Stimulated activated CD8-positive, alpha-beta memory T cell treated with anti-CD3 and anti-CD28 coated beads, Interleukin-4, amount 100 ng/mL, for 1 hour (primary cell): ENCODE measurements at places on chromosomes 16 and 17.

- DNase-seq: no peak
Observed at GRCh38 chr16:1443403-1443973, 868 bp downstream of the CCDC154 start.

GRCh38 chr17:35213412-35213940, 19.3 kb upstream of the SLC35G3 start:
- DNase-seq: no peak

- DNase-seq: no peak
Observed at GRCh38 chr16:12449374-12449773, 354.3 kb downstream of the CPPED1 start.

GRCh38 chr17:866568-867103, 84.5 kb downstream of the MRM3 start:
- DNase-seq: no peak

- no peak for DNase-seq
Observed at GRCh38 chr17:78437508-78438169, 59.2 kb downstream of the PGS1 start.

- DNase-seq: no peak
Observed at GRCh38 chr16:54366943-54367342, 80.4 kb upstream of the IRX3 start.

- no peak for DNase-seq
Observed at GRCh38 chr17:55384643-55385232, 36.9 kb downstream of the MMD start.

- DNase-seq: no peak
Observed at GRCh38 chr17:59754552-59754951, 47.1 kb downstream of the VMP1 start.

- no peak for DNase-seq
Observed at GRCh38 chr17:17349724-17350106, 46.5 kb downstream of the NT5M start.

GRCh38 chr17:34841467-34841866, 119.8 kb downstream of the CCT6B start:
- DNase-seq: no peak

DNA sequence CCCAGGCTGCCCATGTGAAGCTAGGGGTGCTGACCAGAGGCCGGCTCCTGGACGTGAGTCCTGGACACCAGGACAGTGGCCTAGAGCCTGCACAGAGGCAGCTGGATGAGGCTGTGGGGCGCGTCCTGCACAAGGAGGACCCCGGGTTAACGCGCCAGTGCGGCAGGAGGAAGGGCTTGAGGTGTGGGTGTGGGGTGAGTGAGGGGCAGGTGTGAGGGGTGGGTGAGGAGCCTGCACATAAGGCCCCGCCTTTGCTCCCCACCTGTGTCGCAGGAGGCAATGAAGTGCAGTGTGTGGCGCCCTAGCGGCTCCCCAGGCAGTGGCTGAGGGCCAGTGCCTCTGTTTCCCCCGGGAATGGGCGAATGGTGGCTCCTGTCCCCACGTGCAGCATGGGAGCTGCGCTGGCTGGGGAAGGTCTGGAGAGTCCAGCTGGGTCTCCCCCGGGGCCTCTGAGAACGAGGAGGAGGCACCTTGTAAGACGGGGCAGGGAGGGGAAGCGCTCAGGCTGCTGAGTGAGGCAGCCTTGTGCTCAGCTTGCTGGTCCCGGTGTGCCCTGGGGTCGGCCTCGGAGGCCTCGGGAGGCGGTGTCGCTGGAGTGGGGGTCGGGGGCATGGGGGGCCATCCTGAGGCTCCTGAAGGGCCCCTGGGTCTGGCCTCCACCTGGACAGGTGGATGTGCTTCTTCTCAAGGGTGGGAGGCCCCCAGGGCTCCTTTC, 3.2 kb downstream of the CD7 start:
- DNase-seq: no peak

- DNase-seq: no peak
Observed at GRCh38 chr16:82864332-82865040, 237.7 kb downstream of the CDH13 start.

DNA sequence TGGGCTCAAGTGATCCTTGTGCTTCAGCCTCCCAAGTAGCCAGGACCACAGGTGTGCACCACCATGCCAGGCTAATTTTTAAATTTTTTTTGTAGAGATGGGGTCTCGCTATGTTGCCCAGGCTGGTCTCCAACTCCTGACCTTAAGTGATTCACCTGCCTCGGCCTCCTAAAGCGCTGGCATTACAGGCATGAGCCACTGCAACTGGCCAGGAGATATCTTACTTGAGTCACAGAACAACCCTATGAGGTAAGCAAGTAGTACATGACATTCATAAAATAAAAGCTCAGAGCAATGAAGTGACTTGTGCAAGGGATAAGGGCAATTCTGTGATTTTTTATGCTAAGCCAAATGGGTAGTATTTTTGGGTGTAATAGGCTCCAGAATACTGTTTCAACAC, 57.3 kb downstream of the CDC27 start:
- DNase-seq: no peak

DNA sequence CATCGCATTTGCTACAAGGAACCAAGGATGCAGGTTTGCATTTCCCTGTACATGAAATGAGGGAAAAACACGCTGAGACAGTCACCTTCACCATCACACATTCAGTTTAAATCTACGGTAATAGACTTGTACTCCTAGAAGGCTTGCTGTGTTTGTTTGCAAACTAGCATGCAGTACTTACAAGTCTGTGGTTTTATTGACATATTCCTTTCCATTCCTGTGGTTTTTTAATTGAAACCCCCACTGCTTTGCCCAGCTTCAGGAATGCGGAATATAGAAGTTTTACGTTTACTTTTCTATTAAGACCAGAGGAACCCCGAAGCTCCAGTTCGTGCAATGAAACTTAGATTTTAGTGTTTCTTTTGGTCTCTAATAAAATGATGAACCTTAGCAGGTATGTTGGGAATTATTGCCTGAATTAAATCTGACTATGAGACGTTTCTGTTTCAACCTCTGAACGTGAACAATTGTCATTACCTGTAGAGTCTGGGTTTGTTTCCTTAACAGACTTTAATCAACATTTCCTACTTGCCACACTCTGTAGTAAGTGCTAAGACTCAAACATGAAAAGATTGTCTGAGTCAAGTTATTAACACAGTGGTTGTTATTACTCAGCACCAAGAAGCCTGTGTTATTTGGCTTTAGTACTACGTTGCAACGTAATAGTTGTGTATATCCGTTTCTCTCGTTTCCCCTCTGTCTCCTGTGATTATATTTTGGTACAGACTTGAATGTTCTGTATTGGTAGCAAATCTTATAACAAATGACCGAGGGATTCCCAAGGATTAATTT, 793.3 kb upstream of the GOT2 start:
- no peak for DNase-seq

DNA sequence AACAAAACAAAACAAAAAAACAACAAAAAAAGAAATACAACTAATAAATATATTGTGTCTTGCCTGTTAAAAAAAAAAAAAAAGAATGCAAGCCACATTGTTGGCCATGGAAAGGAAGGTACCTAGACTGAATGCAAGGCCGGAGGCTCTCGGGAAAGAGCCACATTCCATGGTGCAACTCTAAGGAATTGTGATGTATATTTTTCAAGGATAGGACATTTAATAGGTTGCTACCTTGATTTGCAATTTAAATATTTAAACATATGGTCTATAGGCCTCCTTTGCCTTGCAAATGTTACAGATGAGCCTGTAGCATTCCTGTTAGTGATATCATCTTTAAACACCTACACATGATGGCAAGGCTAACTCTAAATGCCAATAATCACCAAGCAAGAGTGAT, 650.9 kb downstream of the TOX3 start:
- no peak for DNase-seq

GRCh38 chr16:46833460-46833800, 2.5 kb upstream of the C16orf87 start:
- DNase-seq: no peak

DNA sequence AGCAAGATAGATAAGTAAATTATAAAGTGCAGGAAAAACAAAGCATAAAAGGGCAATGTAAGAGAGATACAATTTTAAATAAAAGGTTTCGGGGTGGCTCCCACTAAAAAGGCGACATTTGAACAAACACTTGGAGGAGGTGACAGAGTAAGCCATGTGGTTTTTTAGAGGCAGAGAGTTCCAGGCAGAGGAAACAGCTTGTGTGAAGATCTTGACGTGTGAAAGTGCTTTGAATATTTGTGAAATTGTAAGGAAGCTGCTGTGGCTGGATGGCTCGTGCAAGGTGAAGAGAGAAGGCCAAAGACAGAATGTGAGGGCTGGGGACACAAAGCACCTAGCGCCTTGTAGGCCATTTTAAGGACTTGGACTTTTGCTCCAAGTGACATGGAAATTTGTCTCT, 28.6 kb upstream of the HYDIN start:
- no peak for DNase-seq

- DNase-seq: no peak
Observed at GRCh38 chr16:82605863-82606620, 20.7 kb upstream of the CDH13 start.

- DNase-seq: no peak
Observed at GRCh38 chr16:87688876-87689815, 76.6 kb downstream of the KLHDC4 start.

- DNase-seq: no peak
Observed at GRCh38 chr17:17874478-17874877, 37.7 kb upstream of the SREBF1 start.

GRCh38 chr16:22786284-22786683, 27.7 kb upstream of the HS3ST2 start:
- DNase-seq: no peak

- no peak for DNase-seq
Observed at GRCh38 chr17:5841862-5842261, 228.3 kb upstream of the WSCD1 start.

- DNase-seq: no peak
Observed at GRCh38 chr17:8922451-8922850, 43.1 kb downstream of the PIK3R5 start.

GRCh38 chr17:16239931-16240330, 22.9 kb downstream of the PIGL start:
- no peak for DNase-seq

DNA sequence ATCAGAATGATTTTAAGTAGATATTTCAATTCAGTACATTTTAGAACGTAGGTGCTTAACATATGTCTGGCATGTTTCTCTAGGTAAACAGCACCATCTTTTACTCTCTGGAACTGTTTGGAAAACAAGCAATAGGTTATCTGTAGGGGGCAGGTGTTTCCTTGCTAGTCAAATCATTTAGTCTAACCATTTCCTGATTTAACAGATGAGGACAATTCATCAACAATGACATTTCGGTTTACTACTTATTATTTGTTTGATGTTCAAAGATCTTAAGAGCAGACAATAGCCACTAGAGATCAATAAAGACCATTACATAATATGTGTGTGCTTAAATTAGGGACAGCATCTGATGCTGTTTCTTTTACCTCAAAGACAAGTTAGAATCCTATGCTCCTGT, 173.1 kb downstream of the CEP112 start:
- no peak for DNase-seq

DNA sequence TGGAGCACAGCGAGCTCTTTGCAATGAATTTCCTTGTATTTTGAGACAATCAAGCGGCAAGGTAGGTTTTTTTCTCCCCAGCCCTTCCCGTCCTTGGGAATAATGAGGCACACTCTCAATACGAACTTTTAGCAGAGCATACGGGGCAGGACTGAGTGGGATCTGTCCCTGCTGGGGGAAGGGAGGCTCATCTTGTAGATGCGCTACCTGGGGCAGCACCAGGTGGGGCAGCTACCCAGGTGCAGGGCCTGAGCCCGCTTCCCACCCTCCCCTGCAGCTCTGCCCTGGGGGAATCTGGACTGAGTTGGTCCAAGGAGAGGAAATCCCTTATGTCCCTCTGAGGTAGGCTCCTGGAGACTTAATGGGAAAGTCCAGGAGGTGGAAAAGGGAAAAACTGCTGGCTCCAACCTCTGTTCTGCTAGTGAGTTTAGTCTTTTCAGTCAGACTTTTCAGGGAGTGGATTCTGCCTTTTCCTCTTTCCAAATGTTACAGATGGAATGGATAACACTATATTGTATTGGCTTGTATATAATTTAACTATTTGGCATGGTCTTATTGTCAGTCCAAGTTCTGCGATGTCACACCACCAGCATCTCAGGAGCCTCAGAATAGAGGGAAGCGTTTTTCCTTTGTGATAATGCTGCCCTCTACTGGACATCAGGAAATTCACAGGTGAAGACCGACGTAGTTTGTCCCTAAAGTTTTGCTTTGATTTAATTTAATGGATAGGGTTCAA, 9.6 kb upstream of the CES1 start:
- no peak for DNase-seq

- DNase-seq: no peak
Observed at GRCh38 chr16:75248536-75249380, 2.7 kb downstream of the BCAR1 start.

DNA sequence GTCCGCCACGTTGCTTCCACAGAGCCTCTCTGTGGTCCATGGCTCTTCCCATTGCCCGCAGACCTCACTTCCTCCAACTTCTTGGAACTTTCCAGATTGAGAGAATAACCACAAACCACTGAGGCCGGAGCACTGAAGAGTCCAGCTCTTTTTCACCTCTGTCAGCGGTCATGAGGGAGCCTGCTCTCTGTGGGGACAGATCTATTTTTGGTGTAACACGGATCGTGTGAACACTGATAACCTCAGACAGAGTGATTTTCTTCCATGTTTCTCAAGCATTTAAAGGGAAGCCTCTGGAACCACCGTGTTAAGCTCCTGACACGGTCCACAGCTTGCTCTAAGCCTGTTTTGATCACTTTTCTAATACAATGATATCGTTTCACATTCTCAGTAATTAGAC, 49.7 kb downstream of the NTN1 start:
- DNase-seq: no peak

GRCh38 chr16:21717608-21718007, 53.8 kb downstream of the OTOA start:
- no peak for DNase-seq

DNA sequence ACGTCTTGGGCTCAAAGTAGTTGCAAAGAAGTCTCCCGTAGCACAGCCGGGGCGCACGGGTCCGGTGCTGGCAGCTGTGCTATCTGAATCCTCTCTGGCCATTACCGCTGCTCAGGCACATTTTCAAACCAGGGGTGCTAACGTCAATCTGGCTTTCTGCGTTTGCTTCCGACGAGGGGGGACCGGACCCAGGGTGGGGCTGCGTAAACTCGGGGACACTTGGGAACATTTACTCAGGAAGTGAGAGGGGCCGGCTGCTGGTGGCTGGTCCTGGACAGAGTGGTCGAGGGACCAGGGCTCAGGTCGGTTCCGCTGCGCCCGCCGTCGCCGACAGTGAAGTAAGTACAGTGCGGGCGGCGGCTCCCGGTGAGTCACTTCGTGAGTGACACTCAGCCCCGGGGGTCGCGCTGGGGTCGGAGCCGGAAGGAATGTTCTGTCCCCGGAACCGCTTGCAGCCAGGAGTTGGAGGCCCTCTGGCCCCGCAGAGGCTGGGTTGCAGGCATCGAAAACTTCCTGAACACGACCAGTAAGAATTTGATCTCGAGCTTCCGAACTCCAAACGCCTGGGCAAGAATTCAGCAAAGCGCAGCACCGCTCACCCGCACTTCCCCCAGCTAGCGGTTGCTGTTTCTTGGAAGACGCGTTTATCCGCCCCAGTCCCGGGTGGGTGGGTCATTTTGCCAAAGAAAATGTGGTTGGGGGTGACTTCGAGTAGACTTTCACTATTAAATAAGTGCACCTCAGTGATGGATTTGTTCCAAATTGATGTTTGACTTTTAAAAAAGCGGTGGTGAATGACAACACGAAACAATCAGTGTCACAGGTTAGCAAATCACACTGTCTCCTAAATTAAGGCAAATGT, 1.4 kb upstream of the HS3ST3B1 start:
- DNase-seq: no peak
